ENCODE measurements at places on chromosomes 2 and 18.

- DNase-seq = no peak
Measured at GRCh38 chr18:8507361-8507760, 101.9 kb upstream of the RAB12 start.

- DNase-seq = no peak
Measured at GRCh38 chr2:2873450-2873811, 504.2 kb downstream of the EIPR1 start.

DNA sequence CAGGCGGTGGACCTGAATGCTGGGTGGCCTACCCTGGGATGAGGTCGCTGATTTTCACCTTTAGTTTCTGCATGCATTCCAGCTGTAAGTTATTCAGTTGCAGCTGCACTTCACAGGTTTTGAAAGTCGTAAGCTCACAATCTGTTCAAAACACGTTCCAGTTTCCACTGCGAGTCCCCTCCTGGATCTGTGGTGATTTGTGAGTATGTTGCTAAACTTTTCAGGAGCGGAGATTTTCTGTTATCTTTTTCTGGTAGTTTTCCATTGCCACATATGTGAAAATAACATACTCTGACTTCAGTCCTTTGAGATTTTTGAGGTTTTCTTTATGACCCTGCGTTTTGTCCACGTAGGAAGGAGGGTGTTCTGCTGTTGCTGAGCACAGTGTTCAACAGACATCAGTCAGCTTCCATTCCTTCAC is 102.1 kb downstream of the SNTG2 start:
- peak; percentile 20 for DNase-seq

- DNase-seq = no peak
Measured at GRCh38 chr2:235694721-235695601, 201.1 kb downstream of the AGAP1 start.

- DNase-seq = peak; percentile 66
Measured at GRCh38 chr18:61502472-61502871, 169.2 kb downstream of the CDH20 start.

- DNase-seq = peak; percentile 51
Measured at GRCh38 chr2:199019898-199020507, 437.7 kb downstream of the SATB2 start.

- peak; percentile 45 for DNase-seq
Measured at GRCh38 chr18:68660354-68661183, 54.3 kb downstream of the TMX3 start.

DNA sequence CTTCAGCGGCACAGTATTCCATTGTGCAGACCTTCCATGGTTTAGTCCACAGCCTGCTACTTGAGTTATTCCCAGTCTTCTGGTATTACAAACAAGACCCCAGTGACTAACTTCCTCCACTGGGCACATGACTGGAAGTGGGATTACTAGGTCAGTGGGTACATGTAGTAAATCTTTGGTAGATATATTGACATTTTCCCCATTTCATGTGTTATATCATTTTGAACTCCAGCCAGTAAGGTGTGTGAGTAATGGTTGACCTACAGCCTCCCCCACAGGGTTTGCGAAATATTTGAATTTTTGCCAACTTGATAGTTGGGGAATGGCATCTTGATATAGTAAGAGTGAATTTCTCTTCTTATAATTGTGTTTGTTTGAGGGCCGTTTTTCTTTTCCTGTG is 58.8 kb downstream of the RNF144A start:
- DNase-seq = peak; percentile 68

DNA sequence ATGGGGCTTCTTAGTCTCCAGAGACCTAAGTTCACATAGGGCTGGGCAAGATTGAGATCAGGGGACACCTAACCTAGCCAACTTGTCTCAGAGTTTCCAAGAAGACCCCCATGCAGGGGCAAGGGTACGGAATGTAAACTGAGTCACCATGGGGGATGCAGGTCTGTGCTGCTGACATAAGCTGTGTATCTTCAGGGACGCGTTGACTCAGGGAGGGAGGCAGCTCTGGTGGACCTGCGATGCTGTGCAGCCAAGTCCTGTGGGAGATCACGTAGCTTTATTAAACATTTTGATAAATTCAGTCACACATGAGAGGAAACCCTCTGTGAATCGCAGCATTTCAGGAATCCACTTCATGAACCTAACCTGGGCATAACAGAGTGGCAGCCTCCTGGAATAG is 216.0 kb downstream of the ANKRD30B start:
- no peak for DNase-seq

DNA sequence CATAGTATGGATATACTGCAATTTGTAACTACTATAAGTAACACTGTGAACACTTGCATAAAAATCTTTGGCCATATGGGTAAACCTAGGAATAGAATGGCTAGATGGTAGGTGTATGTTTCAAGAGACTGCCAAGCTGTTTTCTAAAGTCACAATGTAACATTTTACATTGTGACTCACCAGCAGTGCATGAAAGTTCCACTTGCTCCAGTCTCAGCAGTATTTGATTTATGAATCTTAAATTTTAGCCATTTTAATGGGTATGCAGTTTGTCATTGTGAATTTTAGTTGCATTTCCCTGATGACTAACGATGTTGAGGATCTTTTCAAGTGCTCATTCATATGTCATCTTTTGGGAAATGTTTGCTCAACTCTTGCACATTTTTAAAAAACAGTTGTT is 86.1 kb downstream of the FARSB start:
- DNase-seq = no peak

DNA sequence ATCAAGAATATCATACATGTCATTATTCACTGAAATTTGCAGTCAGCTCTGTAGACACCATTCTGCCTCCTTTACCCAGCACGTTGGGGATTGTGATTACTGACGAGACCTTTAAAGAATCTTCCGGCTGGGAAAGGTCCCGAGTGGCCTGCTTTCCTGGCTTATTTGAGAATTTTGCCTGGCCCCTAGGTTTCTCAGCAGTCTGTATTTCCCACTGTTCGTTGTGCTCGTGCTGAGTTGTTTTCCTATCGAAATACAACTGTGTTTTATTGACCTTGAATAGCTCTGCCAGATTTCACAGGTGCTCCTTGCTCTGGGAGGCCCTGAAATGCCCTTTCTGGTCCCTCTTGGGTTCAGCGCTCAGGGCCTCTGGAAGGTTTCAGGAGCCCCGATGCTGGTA is 94.9 kb downstream of the AGAP1 start:
- DNase-seq = no peak

All from kidney tubule cell (primary cell).